ENCODE measurements at places on chromosomes 16 and 17.
A peak's percentile ranks its signal among the peaks of the same experiment; 100 is the strongest.

DNA sequence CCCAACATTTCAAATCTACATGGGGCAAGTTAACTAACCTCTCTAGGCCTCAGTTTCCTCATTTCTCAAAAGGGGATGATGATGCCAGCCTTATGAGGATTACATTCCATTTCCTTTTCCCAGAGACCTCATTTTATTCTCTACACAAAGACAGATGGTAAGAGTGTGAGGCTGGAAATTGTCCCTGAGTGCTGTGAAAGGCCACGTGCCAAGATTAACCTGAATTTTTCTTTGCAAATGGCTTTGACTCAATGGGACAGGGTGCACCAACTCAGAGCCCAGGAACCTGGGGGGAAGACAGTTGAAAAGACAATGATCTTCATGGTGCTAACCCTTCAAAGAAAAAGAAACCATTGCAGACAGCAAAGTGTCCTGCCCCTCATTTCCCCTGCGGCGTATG lies 332.8 kb downstream of the TMEM114 start:
- no peak for DNase-seq

GRCh38 chr16:4369007-4369733 lies 2.5 kb upstream of the VASN start:
- DNase-seq = no peak

DNA sequence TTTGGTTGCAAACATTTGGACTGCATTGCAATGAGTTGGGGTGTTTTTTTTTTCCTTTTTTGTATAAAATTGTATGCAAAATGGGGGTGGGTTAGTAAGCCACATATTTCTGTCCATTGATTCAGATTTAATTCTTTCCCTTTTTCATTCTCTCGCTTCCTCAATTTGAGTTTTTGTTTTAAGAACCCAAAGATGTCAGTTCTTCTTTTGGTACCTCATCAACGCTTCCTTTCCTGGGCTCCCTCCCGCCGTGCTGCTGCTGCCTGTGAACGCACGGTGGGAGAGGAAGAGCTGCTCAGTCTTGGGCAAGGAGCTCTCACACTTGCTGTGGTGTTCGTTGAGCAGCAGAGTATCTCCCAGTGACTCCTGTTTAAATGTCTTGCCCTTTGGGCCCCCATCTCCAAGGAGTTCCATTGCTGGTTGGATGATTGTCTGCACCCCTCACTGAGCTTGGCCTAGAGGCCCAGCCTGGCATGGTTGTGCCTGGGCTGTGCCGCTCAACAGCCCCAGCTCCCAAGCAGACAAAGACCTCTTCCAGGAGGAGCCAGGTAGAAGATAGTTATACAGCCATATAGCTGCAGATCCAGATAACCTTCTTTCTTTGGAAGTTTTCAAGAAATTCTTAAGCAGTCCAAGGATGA lies 13.6 kb downstream of the UBFD1 start:
- no peak for DNase-seq

DNA sequence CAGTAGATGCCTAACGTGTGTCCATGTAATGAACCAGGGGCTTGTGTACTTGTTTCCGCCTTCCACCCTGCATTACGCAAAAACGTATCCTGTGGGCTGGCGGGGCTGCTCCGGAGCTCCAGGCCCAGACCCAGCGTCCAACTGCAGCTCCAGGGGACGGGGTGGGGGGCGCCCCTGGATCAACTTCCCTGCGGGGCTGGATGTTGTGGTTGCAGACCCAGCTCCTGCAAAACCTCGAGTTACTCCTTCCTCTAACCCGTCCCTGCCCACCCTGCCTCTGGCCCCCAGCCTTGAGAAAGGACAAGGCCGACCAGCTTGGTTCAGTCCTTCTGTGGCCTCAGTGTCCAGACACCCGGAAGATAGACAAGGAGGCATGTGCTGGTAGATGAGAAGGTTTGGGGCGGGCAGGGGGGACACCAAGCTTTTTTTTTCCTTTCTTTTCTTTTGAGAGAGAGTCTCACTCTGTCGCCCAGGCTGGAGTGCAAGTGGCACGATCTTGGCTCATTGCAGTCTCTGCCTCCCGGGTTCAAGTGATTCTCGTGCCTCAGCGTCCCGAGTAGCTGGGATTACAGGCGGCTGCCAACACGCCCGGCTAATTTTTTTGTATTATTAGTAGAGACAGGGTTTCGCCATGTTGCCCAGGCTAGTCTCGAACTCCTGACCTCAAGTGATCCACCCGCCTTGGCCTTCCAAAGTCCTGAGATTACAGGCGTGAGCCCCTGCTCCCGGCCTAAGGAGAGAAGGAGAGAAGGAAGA lies 731 bp upstream of the EXOC7 start:
- DNase-seq = no peak

DNA sequence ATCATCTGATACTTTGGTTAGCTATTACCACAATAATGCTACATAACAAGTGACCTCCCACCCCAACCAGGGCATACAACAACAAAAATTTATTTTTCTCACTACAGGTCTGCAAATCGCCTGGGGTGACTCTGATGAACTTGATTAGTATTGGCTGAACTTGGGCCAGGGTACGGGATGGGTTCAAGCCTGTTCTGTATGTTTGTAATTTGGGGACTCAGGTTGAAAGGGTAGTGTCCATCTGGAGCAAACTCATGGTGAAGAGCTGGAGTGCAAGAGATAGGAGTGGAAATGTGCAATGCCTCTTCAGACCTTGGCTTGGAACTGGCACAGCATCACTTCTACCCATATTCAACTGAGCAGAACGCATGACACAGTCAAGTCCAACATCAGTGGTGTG lies 16.3 kb upstream of the NKD1 start:
- DNase-seq = no peak

- DNase-seq = no peak
Measured at GRCh38 chr17:48596735-48597527, 3.4 kb upstream of the HOXB5 start.

DNA sequence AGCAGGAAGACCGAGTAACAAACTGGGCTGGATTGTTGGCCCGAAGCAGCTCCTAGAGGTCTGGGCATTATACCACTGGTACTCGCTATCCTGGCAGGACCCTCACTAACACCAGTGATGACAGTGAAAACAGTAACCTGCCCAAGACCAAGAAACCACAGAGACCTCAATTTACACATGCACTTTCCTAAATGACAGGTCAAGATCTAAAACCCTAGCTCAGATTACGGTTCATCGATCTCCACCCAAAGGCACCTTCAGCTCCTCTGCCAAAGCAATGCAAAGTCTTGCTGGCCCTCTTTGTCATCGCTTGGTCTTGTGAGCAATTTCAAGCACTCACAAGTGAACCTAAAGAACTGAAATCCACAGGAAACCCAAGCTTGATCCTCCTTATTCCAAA lies 1.5 kb downstream of the PIP4K2B start:
- no peak for DNase-seq

GRCh38 chr17:59311051-59311468 lies 20.4 kb upstream of the YPEL2 start:
- DNase-seq = peak; percentile 23

- DNase-seq = no peak
Measured at GRCh38 chr17:19366637-19366972, 4.1 kb upstream of the B9D1 start.

GRCh38 chr17:38616361-38616760 lies 10.6 kb upstream of the SRCIN1 start:
- no peak for DNase-seq

DNA sequence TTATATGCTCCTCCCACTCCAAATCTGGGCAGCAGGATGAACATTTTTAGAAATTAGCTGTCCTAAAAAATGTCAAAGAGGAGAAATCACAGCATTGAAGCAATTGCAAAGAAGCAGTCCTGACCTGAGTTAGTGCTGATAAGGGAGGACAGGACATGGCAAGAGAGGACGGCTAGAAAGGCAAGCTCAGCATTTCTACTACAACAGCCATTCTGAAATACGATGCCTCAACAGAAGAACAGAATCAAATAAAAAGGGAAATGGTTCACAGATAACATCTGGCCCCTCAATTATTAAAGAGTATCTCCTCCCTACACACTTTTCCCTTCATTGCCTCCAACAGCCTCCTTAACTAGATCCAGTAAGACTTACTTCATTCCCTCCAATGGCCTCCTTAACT lies 18.3 kb downstream of the VPS53 start:
- no peak for DNase-seq

DNA sequence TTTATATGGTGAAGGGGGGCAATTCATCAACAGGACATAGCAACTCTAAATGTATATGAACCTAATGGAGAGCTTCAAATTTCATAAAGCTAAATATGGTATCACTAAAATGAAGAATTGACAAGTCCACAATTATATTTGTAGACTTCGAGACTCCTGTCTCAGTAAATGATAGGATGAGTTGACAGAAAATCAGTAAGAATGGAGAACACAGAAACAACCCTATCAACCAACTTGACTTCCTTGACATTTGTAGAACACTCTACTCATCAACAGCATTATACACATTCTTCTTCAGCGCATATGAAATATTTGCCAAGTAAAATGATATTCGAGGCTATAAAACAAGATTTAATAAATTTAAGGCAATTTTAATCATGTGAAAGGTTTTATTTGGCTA lies 322.9 kb upstream of the MAF start:
- DNase-seq = no peak

DNA sequence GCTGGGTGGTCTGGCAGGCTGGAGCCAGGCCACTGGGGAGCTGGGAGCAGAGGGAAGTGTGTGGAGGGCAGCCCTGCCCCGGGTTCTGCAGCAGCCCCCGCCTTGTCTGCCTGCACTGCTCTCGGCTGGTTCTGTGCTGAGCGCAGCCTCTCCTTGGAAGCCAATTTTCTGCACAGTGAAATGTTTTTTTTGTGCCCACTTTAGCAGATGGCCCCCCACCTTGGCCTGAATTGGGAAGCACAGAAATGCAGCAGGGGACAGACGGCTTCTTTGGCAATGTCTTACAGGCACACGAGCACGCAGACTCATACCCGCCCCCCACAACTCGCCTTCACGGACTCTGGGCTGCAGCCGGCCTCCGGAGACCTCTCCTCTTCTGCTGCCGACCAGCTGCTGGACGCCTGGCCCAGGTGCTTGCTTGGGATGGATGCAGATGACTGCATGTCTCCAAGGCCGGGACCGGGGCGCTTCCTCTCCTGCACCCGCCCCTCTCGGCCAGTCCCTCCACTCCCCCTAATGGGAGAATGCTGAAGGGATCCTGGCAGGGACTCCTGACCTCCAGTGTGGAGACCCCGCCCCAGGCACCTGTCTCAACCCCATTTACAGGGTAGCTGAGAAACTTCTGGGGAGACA lies 14.8 kb downstream of the NPTX1 start:
- no peak for DNase-seq

DNA sequence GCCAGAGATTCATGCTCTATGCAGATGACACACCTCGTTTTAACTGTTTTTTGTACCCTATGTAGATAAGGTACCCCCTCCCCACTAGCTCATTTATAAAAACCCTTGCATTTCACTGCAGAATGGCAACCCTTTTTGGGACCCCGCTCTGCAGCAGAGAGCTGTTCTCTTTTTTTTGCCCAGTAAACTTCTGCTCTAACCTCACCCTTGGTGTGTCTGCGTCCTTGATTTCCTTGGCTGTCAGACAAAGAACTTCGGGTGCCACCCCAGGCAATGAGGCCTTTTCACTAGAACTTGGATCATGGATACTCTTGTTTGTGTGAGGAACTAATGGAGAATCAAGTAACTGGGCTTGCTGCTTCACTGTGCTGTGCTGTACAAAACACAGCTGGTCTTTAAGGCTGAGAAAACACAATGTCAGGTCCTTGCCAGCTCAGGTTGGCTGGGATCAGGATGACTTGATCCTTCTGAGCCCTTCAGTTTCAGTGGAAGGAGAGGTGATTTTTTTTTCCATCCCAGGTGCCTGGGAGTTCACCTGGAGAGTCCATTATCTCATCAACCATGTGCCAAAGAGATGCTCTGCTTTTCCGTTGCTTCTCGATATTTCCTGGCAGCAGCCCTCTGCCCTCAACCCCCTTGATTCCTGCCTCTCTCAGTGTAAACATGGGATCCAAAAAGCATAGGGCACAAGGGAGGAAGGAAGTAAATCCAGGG lies 133.2 kb upstream of the FAM20A start:
- DNase-seq = no peak

DNA sequence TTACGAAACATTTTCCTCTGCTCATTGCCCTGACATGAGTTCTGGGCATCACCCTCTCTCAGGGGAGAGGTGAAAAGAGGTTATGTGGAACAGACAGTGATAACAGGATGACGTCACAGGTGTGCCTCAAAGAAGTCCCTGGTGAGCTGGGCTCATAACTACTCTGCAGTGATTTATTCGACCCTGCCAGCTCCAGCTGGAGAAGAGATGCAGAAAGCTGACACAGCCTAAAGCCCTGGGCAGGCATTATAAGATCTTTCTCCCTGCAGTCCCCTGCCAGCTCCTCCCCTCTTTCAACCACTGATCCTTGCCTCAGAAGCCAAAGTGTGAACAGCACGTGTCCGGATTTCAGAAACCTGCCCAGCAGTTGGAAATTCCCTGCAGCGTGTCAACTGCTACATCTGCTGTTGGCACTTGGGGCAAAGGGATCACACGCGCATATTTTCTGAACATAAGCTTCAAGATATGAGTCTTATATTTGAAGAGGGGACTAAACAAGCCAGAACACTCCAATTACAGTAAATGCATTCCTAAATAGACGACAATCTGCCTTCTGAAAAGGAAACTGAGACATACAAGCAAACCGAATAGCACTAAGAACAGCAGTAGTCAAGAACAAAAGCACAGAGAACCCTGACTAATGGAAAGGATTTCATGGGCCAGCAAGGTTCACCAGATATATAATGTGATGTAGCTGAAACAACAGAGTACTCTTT lies 80.5 kb downstream of the SMG6 start:
- DNase-seq = no peak

- DNase-seq = no peak
Measured at GRCh38 chr16:72357910-72358309, 186.0 kb upstream of the PMFBP1 start.

- DNase-seq = no peak
Measured at GRCh38 chr16:27432558-27432957, 30.6 kb downstream of the IL21R start.
